ENCODE measurements at places on chromosomes 7 and 10.
A peak's percentile ranks its signal among the peaks of the same experiment; 100 is the strongest.

- no peak for DNase-seq
Observed at GRCh38 chr10:3425716-3426115, 253.1 kb upstream of the PITRM1 start.

DNA sequence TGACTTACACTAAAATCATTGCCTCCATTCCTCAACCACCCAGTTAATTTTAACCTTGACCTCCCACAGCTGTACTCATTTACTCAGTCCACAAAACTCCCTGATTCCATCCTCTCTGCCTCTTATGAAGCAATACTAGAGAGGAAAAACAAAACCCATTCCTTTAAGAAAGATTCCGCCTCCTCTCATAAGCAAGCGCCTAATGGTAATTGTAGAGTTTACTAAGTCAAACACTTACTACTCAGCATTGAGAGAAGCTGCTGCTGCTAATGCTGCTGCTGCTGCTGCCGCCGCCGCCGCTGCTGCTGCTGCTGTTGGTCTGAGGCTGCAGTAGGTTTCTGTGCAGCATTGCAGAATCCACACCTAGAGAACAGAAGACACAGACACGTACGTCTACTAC, 2.1 kb upstream of the ADD3 start:
- no peak for DNase-seq

- DNase-seq = peak; percentile 88
Observed at GRCh38 chr7:120996333-120996987, 7.9 kb downstream of the CPED1 start.

DNA sequence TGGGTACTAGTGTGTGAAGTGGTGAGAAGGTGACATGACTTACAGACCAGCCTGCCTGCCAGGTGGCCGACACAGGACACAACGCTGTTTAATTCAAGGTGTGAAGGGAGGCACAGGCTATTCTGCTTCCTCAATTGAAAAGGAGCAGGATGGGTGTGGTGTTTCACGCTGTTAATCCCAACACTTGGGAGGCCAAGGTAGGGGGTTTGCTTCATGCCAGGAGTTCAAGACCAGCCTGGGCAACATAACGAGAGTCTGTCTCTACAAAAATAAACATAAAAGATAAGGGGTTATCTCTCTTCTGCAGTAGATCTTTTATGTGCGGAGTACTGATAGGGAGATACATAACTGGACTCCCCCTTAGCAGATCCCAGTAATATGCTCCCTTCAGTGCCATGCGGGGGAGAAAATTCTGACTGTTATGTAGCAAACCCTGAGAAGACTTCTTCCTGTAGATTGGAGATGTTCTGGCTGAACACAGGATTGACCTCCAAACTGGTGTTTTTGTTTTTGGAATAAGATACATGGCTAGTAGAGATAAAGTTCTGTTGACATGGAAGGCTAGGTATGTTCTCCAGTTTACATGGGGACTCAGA, 63.2 kb downstream of the CCNY start:
- no peak for DNase-seq

DNA sequence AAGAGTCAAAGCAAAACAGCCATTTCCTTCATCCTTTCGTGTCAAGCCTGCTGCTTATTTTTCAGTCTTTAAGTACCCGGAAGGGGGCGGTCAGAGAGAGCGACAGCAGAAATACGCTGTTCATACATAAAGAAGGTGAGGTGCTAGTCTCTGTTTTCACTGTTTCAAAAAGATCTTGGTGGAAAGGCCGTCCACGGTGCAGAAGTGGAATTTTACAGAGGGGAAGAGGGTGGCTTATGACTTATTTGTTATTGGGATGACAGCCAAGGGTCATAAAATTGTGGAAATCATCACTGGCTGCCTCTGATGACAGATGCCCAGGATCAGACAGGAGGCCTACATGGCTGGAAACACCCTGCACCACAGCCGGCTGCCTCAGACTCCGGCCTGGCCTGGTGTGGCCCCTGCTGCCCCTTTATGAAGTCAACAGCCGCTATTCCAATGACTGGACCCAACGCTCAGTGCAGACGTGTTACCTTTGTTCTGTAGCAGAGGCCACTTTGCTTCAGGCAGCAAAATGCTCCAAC, 57.0 kb downstream of the HIPK2 start:
- no peak for DNase-seq

GRCh38 chr10:120946497-120946896, 95.3 kb downstream of the WDR11 start:
- no peak for DNase-seq

DNA sequence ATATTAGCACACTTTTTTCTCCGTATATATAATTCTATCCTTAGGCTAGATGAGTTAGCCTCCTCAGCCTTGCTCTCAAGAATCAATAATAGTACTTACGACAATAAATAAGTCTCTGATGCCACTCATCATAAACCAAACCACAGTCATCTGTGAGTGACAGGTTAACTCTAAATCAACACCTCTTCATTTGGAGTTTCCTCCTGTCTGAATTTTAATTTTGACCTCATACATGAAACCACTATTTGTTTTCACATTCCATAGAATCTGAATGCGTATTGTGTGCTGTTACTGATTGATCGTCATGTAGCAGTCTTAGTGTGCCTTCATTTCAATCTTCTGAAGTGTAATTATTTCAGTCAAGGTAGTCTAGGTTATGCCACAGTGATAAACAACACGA, 85.8 kb downstream of the HGF start:
- DNase-seq = no peak

- no peak for DNase-seq
Observed at GRCh38 chr7:136086712-136087111, 109.6 kb upstream of the MTPN start.

DNA sequence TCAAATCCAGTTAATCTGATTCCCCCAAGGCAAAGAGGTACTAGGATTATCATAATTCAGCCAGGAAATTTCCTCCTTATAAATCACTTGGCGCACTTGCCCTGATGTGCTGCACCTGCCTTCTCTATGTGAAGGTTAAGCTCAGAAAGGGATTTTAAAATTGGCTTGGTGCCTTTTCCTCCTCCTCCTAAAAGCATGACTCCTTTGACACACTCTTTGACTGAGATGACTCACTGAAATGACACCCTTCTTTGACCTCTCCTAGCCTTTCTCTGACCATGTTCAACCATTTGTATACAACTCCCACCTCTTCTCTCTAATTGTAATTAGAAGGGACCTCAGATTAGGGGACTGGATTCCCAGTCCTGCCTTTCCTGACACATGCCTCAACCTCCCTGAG, 46.5 kb downstream of the ABLIM1 start:
- DNase-seq = no peak

GRCh38 chr7:127881564-127881963, 149.7 kb downstream of the LRRC4 start:
- DNase-seq = no peak

GRCh38 chr10:70985824-70986622, 97.7 kb upstream of the PCBD1 start:
- no peak for DNase-seq

GRCh38 chr7:36318116-36318515, 71.5 kb upstream of the ANLN start:
- no peak for DNase-seq

- DNase-seq = no peak
Observed at GRCh38 chr10:114053946-114054345, 10.3 kb downstream of the ADRB1 start.

- no peak for DNase-seq
Observed at GRCh38 chr7:5345171-5345570, 62.4 kb downstream of the SLC29A4 start.

- peak; percentile 69 for DNase-seq
Observed at GRCh38 chr10:17227367-17228090, 512 bp upstream of the VIM start.

DNA sequence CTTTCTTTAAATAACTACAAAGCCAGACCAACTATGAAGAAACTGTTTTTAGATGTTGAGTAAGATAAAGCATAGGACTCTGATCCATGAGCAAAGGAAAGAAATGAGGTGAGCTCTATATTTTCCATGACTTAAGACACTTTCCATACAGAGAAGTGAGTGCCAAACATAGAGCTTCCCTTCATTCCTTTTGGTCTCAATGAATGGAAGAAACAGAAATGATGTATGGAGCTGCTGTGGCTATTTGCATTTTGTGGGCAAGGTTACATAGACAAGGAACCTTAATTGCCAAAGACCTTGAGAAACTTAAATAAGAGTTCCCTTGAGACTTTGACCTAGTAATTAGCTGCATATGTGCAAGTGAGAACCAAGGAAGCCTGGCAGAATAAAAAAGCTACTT, 1152.2 kb downstream of the XPNPEP1 start:
- DNase-seq = no peak

DNA sequence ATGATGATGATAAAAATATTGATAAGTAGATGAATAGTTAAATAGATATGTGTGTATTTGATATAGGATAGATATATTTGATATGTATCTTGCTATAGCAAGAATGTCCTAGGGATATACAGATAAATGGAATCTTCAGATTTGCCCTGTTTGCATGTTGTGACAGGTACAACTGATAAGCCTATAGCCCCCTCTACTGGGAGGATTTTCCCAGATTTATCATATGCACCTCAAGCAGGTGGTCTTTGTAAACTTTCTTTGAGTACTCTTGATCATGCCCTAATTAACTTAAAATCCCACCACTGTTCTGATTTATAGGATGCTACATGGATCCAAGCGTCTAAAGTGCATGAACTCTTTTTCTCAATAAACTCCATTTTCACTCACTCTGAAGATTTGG, 1050.7 kb downstream of the SORCS3 start:
- peak; percentile 27 for DNase-seq

DNA sequence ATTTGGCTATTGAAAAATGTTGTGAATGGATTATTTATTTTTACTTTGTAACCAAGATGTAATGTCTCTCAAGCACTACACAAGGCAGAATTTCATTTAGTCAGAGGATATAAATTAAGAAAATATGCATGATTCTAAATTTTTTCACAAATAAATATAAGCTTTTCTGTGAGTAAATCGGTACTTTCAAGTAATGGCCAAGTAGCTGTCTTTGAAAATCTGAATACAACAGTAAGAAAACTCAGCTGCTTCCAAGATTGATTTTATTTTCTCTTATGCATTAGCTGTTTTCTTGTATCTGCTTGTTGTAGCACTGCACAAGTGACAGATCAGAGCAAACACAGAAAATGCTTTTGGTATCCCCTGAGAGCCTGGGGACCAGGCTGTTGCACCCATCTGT, 998.5 kb upstream of the GHITM start:
- DNase-seq = no peak

GRCh38 chr10:28769091-28769604, 91.8 kb downstream of the BAMBI start:
- no peak for DNase-seq

GRCh38 chr10:60834401-60834800, 56.1 kb downstream of the CDK1 start:
- DNase-seq = no peak

- DNase-seq = peak; percentile 65
Observed at GRCh38 chr7:20797462-20798080, 10.9 kb upstream of the SP8 start.

DNA sequence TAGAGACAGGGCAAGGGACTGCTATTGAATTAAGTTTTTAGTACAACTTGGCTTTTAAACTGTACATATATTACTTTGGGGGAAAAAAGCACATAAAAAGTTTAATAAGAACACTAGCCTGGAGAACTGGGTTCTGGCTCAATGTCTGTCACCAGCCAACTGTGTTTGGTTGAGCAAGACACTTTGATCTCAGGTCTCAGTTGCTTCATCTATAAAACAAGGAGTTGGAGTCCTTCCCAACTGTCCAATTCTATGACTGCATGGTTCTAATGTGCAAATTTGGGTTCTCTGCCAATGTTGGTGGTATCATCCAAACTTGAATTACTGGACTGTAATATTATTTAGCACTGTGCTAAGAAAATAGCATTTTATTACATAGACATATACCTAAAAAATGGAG, 50.3 kb downstream of the ATXN7L1 start:
- no peak for DNase-seq

GRCh38 chr7:47954231-47954911, 6.1 kb upstream of the PKD1L1 start:
- no peak for DNase-seq

DNA sequence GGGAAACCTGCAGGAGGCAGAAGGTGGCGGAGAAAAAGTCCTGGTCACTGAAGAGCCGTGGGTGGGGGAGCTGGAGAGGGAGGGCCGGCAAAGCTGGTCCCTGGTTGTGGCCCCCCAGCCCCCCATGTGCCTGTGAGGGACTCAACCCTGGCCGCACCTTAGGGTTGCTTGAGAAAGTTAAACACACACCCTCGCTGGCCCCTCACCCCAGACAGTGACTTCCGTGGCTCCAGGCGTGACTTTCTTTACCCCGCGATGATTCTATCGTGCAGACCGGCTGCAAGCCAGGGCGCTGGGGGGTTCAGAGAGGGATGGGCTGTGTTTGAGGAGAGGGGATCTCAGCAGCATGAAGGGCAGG, 447.6 kb upstream of the FOXK1 start:
- DNase-seq = no peak

DNA sequence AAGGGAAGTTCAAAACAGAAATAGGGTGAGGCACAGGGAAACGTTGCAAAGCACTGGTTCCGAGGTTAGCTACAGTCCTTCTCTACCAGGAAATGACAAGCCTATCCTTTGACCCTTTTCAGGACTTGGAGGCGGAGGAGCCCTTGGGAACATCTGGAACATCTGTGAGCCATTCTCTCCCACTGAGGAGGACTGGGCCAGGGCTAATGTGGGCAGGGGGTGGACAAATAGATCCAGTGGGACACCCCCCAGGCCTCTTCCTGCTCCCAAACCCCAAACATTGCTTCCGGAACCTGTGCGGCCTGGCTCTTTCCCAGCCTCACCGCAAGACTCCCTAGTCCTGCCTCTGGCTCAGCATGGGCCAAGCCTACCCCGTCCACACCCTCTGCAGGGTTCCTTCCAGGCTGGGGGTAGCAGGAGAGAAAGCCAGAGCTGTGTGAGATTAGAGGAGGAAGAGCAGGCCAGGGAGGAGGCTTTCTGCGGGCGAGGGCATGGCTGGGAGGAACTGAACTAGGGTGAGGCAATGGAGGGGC, 36.5 kb downstream of the GHRHR start:
- DNase-seq = no peak

Data from KBM-7 (cell line).